AML-193 (cell line): ENCODE measurements at places on chromosomes 3 and 15.
A peak's percentile ranks its signal among the peaks of the same experiment; 100 is the strongest.

- DNase-seq = no peak
Measured at GRCh38 chr3:128326051-128326823, 140.5 kb downstream of the DNAJB8 start.

GRCh38 chr3:123768480-123769355, 115.4 kb downstream of the MYLK start:
- DNase-seq = no peak

- no peak for DNase-seq
Measured at GRCh38 chr3:31100519-31100918, 206.1 kb upstream of the GADL1 start.

DNA sequence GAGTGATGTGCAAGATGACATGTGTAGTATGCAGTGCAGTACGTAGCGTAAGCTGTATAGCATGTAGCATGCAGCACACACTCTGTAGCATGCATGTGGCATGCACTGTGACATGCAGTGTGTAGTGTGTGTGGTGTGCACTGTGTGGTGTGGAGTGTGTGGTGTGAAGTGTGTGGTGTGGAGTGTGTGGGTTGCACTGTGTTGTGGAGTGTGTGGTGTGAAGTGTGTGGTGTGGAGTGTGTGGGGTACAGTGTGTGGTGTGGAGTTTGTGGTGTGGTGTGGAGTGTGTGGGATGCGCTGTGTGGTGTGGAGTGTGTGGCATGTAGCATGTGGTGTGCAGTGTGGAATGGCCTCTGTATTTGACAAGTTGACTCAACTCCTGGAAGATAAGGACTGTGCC, 39.2 kb downstream of the ROPN1B start:
- DNase-seq = no peak

DNA sequence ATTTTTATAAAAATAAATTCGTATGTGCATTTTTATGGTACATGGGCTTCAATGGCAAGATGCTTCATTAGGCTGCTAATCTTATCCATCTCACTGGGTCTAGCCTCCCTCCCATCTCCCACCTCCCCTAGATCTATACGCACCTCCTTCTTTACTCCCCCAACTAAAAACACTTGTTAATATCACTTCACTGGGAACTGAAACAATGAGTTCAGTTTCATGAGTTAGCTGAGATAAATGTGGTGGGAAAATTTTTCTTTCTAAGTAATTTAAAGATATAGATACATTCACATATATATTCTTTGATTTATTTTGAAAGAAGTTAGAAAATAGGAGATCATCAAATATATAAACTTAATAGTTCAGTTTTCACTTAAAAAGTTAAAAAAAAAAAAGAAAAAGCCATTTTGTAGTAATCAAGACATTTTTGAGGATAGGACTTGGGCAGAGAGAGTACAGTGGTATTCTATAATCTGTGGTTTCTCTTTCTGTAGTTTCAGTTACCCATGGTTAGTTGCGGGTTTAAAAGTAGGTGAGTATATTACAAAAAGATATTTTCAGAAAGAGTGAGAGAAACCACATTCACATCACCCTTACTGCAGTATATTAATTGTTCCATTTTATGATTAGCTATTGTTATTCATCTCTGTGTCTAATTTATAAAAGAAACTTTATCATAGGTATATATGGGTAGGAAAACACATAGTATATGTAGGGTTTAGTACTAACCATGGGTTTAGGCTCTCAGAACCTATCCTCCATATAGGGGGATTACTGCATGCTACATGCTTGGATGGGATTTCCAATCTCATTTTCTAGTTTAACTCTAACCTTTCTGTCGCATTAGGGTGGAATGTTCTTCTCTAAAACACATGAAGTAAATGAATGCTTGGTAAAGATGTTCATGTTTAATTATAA, 316.0 kb upstream of the CBLB start:
- DNase-seq = no peak

GRCh38 chr3:127628788-127629466, at the start of gene PODXL2:
Gene PODXL2 (plus strand): TSS chr3:127629185. CDS start chr3:127629220, 35 bp downstream.
- no peak for DNase-seq

DNA sequence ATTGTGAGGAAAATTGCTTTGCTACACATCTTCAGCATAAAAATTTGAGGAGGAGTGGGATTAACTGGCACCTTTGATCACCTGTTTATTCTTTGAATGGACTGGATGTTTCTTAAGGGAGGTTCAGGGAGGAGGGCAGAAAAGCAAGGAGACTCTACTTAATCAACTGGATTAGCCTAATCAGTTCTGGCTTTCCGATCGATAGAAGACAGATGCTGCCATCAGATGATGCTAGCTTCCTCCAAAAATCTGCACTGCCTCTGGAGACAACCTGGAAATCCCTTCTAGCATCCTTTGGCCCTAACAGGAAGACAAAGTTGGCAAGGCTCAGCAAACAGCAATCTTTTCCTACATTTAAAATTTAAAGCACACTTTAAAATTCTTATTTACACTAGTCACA, 197.8 kb downstream of the EBLN2 start:
- DNase-seq = no peak

DNA sequence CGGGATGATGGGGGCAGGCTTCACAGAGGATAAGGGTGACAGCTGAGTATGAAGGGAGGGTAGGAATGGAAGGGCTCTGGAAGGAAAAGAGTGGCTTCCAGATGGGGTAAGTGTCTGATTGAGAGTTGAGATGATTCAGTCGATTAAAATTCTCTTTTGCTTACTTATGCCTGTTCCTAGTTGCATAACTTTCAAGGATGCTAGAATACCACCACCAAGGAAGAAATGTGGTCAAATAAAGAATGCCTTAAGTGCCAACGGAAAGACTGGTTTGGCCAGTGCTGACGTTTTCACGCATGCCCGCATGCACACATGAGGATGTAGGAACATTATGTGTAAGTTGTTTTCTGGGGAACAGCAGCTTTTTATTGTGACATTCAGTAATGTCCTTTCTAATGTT, 263.4 kb upstream of the WNT5A start:
- DNase-seq = no peak

- peak; percentile 79 for DNase-seq
Measured at GRCh38 chr3:197224034-197224444, 74.4 kb downstream of the DLG1 start.

DNA sequence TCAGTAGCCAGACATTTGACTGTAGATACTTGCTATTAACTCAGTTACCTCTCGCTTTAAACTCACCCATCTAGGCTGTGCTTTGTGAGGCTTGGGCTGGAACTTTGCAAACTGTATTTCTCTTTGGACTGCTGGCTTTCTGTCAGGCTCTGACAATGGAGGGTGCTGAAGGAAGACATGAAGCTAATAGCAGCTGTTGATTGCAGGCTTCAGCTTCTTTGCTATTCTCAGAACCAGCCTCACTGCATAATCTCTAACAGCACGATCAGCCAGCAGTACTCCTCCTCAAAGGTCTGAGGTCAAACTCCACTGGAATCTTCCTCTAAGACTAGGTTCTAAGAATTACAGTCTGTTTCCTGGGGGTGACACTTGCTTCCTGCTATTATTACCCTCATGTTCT, 295.6 kb downstream of the ZBBX start:
- DNase-seq = peak; percentile 52

DNA sequence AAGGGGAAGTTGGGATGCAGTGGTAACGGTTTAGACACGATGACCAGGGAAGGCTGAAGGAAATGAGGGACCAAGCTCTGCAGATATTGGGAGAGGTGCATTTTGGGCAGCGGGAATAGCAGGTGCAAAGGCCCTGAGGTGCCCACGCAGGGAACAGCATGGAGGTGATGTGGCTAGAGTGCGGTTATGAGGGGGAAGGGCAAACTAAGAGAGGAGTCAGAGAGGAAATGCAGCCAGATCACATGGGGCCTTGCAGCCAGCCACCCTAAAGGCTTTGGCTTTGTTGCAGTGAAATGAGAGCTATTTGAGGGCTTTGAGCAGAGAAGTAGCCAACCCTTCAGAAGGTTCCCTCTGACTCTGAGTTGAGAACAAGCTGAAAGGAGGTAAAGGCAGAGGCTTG, 2.6 kb downstream of the SPATA12 start:
- DNase-seq = no peak

DNA sequence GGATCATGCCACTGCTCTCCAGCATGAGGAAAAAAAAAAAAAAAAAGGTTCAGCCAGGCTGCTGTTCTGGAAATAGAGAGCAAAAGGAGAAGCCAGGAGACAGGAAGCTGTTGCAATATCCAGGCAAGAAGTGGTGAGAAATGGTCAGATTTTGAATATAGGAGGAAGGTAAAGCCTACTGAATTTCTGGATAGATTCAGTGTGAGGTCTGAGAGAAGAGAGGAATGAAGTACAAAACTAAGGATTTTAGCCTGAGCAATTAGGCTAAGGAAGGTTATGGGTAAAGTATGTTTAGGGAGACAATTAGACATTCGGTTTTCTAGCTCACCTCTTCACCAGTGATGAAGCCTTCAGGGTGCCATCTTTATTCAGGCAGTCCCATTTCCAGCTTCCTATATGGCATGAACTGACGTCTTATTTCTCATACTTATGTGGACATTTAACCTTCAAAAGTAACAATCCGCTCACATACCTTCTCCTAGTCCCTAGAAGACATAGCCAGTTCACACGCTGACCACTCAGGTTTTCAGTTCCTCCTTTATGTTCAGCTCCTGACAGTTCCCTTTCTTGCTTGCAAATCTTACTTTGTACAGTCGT, 57.2 kb downstream of the KIF9 start:
- DNase-seq = peak; percentile 91

GRCh38 chr3:13947912-13948311, 68.0 kb upstream of the WNT7A start:
- no peak for DNase-seq
